ENCODE measurements at places on chromosomes 1 and 21.

GRCh38 chr1:18974606-18975005 lies 18.1 kb upstream of the IFFO2 start:
- DNase-seq: no peak

GRCh38 chr1:44316231-44316759 lies 38.8 kb downstream of the ERI3 start:
- no peak for DNase-seq

DNA sequence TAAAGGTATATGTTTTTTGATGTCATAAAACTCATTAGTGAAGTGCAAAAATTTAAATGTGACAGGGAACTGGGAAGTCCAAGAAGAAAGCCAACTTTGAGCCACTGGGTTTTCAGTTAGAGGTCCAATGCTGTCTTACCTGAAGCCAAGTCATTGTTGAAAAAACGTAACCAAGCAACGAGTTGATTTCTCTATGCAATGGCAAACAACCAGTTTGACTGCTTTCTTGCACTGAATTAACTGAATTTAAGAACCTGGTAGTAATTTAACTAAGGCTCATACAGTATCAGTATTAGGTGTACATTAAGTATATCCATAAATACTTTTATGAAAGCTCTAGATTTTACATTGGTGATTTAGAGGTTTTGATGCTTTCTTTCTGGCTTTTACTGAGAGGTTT lies 20.2 kb upstream of the S1PR1 start:
- no peak for DNase-seq

DNA sequence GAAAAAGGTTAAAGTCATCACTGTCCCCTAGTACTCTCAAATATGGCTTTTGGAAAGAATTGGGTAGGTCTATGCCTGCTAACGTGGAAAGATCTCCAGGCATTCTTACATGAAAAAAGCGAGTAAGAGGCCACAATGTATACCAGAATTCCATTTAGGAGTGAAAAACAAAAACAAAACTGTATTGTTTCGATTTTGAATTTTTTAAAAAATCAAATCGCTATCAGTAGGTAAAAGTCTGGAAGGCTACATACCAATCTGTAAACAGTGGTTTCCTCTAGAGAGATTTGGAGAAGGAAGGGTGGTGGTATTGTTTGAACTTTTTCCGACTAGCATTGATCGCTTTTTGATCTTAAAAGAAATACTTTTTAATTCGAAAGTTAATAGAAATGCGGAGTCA lies 55.9 kb downstream of the RRAGC start:
- DNase-seq: no peak
